Effector memory CD4-positive, alpha-beta T cell (primary cell): ENCODE measurements at places on chromosomes 1 and 21.

DNA sequence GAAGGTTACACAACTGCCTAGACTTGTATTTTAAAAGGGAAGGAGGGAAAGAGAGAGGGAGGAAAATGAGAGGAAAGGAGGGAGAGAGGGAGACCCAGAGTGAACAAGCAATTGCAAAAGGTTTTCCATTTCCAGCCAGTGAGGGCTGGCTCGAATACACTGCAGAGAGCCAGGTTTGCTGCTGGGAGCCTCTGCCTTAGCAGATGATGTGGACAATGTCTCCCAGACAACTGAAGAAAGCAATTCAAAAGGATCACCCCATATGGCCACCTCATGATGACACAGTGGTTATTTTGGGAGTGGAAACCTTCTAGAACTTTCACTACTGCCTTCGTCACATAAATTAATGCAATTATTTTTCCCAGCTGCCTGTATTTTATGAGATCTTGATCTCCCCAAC, 86.4 kb downstream of the BCAR3 start:
- DNase-seq = no peak

DNA sequence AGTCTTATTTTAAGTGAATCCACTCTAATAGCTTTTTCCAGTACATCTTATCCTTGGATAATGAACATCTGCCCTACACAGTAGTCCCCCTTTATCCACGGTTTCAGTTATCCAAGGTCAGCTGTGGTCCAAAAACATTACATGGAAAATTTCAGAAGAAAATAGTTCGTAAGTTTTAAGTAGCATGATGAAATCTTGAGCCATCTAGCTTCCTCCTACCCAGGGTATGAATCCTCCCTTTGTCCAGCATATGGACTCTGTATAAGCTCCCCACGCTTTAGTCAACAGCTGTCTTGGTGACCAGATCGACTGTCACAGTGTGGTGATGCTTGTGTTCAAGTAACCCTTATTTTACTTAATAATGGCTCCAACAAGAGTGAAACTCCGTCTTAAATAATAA, 2.6 kb downstream of the GLRX2 start:
- DNase-seq = no peak

- DNase-seq = no peak
Measured at GRCh38 chr1:201142011-201142848, 12.0 kb downstream of the TMEM9 start.

- no peak for DNase-seq
Measured at GRCh38 chr1:17199267-17200044, 5.5 kb upstream of the PADI1 start.

DNA sequence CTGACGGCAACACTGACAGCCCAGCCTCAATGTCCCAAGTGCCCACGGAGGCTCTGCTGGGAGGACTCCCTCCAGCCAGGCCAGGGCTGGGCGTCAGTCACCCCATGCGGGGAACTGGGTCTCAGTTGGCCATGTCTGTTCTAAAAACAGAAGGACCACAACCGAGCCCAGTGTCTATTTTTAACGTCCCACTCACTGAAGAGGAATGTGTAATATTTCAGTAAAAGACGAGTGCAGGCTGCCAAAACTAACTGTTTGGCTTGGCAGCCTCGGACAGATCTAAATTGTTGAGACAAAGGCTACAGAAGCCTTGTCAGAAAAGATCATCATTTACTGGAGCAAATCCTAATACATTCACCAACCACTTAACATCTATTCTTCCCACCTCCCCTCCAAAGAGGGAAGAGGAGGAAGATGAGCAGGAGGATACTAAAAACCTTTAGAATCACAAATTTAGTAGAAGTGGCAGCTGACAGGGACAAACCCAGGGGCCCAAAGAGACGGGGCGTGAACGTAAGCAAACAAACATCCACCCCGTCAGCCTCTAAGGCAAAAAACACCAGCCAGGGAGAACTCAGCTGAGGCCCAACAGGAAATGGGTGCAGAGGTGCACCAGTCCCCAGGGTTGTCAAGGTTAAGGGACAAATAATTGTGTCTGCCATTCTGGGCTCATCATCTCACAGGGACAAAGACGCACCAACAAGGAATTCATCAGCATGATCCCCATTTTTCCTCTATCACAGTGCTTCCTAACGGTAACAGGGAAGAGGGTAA, 18.7 kb downstream of the C1orf198 start:
- no peak for DNase-seq

DNA sequence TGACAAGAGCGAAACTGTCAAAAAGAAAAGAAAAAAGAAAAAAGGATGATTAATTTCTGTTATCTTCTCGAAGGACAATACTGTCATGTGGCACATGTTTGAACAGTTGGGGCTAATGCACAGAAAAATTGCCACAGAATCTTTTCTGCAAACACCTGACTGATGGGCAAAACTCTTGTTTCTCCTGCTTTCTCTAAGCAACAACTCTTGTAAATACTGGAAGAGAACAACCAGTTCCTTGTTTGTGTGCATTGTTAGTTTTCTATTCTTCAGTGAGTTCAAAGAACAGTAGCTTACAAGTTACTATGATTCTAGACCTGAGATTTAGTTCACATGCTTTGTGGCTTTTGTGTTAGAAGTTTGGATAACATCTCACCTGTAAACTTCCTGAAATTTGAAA, 60.7 kb downstream of the CDC14A start:
- no peak for DNase-seq

- DNase-seq = no peak
Measured at GRCh38 chr1:40475268-40475667, 1.8 kb upstream of the ZFP69 start.

GRCh38 chr1:26530895-26531598, 1.5 kb downstream of the RPS6KA1 start:
- DNase-seq = no peak

DNA sequence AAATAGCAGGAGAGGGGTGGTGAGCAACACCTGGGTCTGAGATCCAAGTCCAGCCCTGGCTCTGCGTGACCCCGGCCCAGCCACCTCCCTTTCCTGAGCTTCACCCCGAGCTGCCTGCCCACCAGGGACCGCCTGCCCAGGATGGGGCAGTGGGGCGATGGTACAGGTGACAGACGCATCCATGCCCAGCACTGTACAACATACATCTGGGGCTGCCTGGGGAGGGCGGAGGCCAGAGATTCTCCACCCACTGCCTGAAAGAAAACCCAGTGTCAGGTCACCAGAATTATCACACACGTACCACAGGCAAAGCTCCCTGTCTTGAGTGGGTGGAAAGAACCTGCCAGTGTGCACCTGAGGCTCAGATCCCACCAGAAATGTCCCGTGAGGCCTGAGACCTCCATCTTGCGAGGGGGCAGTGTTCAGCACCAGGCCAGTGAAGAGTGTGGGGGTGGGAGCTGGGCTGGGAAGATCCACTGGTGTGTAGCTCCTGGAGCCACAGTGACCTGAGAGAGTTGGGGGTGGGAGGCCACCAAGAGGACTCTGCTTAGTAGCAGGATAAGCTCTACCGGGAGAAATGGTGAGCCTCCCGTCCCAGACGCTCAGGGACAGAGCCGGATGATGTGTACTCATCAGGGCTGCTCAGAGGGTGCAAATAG, 81.5 kb downstream of the DMRTB1 start:
- no peak for DNase-seq

DNA sequence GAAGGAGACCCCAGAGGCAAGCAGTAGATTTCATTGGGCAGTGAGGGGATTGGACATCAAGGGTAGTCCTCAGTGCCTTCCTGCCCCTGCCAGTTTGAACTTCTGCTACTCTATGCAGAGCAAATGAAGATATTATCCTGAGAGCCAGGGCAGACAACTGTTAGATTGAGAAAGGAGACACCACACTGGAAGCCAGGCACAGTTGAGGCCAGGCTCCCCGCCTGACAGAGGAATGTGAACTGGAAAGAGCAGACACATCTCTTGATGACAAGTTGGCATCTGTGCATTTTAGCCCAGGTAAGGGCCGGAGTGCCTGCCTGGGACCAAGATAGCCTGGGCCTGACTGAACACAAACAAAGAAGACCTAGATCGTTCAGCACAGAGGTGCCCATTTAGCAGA, 16.0 kb downstream of the SH3BGR start:
- no peak for DNase-seq

DNA sequence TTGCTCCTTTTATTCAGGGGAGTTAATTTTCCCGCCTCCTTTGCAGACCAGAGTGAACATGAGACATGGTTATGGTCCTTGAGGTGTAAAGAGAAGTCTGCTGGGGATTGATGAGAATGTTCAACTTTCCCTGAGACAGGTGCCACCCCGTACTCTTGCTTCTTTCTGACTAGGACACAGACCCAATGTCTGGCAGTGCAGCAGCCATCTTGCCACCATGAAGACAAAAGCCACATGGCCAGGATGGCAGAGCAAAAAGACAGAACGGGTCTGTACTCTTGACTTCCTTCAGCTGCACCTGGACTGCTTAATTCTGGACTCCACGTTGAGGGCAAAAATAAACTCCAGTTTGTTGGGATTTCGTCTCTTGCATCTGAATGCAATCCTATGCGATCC, 54.1 kb downstream of the KLHDC7A start:
- no peak for DNase-seq

DNA sequence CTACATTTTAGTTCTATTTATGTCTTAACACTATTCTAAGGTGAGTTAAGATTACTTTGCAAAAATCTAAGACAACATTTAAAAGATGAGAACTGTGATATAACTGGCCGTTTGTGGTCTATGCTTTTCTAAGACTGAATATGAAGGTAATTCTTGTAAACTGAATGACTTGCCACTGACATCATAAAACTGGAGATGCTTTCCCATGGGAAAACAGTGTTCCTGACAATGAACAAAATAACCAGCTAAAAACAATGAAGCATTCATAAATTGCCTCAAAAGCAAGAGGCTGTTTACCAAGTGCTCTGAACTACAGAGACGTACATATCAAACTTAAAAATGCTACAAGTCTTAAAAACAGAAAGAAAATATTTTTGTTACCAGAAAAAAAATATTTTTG, 54.7 kb downstream of the APP start:
- DNase-seq = no peak

GRCh38 chr1:3345792-3346191, 108.7 kb upstream of the ARHGEF16 start:
- DNase-seq = no peak

DNA sequence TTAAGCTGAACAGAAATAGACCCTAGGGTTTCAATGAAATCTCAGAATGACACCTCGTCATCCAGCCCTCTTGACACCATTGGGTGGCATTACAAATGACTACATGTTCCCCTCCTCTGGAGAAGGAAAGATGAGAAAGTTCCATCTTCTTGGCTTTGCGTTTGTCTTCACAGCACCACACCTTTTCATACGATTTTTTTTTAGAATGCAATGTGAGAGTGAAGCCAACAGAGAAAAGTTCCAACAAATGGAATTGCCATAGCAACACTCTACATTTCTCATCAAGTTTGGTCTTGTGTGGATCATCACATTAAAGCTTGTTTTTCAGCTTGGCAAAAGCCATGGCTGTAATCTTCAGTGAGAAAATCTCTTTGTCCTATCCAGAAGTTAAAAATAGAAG, 183.4 kb upstream of the SNX7 start:
- no peak for DNase-seq

DNA sequence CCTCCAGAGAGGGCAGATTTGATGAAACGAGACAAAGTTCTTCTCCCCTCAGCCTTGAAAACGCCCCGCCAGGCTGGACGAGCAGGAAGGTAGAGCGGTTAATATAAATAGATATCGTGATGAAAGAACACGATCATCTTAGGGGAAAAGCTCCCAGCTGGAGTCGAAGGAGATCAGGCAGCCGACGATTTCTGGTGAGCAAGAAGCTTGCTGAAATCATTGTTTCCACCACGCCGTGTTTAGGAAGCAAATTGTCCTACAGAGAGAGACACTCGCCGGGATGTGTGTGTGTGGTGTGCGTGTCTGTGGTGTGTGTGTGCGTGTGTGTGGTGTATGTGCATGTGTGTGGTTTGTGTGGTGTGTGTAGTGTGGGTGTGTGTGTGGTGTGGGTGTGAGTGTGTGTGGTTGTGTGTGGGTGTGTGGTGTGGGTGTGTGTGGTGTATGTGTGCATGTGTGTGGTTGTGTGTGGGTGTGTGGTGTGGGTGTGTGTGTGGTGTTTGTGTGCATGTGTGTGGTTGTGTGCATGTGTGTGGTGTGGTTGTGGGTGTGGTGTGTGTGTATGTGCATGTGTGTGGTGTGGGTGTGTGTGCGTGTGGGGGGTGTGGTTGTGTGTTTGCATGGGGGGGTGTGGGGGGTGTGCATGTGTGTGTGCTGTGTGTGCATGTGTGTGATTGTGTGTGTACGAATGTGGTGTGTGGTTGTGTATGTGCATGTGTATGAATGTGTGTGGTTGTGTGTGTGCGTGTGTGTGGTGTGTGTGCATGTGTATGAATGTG, 44.9 kb upstream of the ARHGEF16 start:
- DNase-seq = no peak

GRCh38 chr1:228280106-228280901, 72.5 kb downstream of the OBSCN start:
- DNase-seq = no peak
